ENCODE measurements at places on chromosomes 13 and 19.

GRCh38 chr13:111120422-111120821, 5.3 kb downstream of the ARHGEF7 start:
- DNase-seq, result no peak

GRCh38 chr19:47896773-47897172, 10.7 kb upstream of the SULT2A1 start:
- no peak for DNase-seq

DNA sequence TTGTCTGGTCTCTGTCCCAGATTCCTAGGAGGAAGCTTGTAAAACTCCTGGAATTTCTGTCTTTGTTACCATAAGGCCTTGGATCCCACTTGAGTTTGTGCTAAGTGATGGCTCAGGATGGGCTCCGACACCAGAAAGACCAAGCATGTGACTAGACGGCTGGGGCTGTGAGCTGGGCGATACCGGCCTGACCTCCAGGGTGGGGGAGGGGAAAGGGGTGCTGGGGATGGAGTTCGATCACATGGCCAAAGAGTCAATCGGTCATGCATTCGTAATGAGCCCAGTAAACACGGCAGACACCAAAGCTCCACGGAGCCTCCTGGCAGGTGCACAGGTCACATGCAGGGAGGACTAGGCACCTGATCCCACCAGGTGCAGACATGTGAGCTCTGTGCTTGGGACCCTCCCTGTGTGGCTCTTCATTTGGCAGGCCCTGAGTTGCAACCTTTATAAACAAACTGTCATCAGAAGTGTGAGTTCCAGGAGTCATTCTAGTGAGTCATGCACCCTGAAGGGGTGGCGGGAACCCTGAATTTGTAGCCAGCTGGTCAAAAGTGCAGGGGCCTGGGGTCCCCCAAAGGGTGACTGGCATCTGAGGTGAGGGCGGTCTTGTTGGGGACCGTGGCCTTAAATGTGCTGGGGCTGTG, 27.1 kb downstream of the ELAVL1 start:
- no peak for DNase-seq

DNA sequence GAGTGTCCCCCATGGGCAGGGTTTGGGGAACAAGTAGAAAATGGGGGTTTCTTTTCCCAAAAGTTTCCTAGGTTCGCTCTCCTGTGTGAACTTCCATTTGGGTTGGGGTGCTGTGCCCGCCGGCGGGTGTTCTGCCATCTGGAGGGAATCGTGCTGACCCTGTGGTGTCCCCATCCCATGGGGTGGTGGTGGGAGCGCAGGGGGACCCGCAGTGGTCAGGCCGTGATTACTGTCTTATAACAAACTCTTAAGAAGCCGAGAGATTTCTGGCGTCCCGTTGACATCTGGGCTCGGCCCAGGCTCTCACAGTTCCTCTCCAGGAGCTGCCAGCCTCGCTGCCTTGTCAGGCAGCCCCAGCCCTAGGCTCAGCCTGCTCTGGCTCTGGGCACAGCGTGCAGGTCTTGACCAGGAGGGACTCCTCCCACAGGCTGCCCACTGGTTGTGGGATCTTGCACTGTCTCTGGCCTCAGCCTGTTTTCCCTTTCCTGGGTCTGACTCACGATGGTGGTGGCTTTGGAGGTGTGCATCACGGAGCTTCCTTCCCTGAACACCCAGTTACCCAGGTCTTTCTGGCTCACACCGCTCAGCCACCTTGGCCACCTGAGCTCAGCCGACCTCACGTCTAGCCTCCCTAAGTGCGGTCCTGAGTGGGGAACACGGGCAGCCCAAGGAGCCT, 34.5 kb downstream of the PLEKHJ1 start:
- DNase-seq, result no peak

DNA sequence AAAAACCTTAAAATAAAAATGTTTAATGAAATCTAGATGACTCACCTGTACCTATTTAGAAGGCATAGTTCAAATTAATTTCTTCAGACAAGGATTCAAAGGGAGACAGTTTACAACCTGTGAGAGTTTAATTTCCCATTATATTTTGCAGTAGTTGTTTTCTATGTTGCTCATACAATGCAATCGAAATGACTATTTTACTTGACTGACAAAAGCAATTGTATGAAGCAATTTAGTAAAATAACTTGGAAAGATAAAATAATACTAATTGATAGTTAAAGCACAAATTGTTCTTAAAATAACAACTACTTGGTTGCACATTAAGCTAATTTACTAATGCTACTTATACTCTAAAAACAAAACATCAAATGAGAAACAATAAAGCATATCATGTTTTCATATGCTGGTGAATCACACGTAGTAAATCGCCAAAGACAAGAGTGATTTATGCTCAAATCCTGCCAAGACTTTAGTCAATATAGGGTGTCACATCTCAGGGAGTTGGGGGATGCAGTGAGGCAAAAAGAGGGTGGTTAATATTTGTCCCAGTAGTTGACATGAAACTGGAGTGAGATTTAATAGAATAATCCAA, 6.4 kb downstream of the DACH1 start:
- DNase-seq, result no peak

GRCh38 chr19:30227661-30228112, 144.5 kb upstream of the ZNF536 start:
- DNase-seq, result no peak

- DNase-seq, result no peak
Observed at GRCh38 chr13:106756446-106756845, 188.5 kb upstream of the ARGLU1 start.

DNA sequence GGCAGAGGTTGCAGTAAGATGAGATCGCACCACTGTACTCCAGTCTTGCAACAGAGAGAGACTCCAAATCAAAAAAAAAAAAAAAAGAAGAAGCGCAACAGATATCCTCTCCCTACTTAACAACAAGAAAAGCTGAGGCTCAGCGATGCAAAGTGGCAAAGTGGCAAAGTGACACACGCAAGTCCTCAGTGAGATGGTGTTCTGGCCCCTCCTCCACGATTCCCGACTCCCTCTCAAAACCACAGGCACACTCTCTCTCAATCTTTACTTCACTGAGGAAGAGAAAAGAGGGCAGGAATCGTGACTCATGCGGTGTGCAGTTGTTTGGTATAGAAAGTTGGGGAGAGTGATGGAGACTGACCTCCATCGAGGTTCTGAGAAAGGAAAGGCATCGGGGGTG, 12.6 kb downstream of the FFAR2 start:
- no peak for DNase-seq

GRCh38 chr19:29188289-29189032, 24.5 kb downstream of the UQCRFS1 start:
- DNase-seq, result no peak

DNA sequence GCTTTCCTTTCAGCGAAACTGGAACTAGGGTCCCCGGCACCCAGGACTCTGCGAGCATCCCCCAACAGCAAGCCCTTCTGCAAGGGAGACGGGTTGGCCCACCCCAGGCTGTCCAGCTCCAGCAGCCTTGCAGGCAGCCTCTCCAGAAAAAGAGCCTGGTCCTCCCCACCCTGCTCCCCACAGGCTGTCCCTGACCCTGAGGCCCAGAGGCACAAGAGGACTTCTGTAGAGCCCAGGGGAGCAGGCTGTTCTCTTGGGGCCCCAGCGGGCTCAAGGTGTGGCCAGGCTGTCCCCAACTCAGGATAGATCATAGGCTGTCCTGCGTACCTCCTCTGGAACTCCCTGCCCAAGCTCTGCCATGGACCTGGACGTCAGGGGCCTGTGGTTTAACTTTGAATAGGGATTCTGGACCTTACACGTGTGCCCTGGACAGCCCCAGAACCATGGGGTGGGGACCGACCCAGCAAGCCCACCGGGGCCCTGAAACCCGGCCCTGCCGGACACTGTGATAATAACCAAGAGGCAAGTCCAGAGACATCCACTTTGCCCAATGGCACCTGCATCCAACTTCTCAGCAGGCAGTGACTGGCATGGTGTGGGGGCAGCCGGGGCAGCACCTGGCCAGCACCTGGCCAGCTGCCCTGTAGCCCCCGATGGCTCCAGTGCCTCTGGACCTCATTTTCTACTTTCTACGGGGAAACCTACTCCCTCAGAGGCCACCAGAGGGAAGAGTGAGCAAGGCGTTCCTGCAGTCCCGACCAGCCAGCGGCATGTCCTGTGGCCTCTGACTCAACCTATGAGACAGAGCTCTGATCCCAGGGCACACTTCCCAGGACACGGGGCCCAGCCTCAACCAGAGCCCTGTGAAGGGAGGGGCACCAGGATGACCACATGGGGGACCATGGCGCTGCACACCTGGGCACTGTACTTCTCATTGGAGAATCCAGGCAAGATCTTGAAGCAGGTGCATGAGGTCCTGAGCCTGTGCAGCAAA, 50.9 kb upstream of the TPM4 start:
- no peak for DNase-seq

DNA sequence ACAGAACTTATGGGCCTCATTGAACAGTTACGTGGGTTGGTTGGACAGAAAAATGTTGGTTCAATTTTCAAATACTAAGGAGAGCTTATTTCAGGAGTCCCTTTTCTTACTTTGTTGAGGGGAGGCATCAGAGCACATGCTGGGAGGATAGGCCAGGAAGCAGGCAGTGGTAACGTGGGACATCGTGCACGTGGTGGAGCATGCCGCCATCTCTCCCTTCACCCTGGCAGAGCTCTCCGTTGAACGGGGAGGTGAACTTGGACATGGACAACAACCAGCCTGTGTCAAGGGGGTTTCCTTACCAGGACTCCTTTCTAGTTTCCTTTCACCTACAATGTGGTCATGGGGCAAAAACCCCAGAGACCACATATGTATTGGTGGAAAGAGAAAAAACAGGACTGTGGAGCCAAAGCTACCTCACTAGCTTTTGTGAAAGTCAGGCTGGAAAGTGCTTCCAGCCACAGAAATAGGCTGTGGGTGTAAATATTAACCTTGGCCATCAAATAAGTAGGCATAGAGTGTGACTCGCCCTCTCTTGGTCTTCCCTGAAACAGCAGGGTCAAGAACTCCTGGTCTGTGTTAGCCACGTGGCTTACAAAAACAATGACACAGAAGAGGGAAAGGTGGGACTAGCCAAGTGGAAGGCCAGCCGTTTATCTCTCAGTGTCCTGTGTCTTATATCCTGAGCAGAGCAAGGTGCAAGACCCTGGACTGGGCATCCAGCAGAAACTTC, 14.4 kb downstream of the MICOS13 start:
- DNase-seq, result no peak

- DNase-seq, result no peak
Observed at GRCh38 chr13:46492946-46493345, 60.0 kb upstream of the LRCH1 start.

GRCh38 chr13:74193391-74193790, 59.2 kb upstream of the KLF12 start:
- no peak for DNase-seq

- DNase-seq, result no peak
Observed at GRCh38 chr19:39411081-39411831, 1.2 kb upstream of the PLEKHG2 start.

DNA sequence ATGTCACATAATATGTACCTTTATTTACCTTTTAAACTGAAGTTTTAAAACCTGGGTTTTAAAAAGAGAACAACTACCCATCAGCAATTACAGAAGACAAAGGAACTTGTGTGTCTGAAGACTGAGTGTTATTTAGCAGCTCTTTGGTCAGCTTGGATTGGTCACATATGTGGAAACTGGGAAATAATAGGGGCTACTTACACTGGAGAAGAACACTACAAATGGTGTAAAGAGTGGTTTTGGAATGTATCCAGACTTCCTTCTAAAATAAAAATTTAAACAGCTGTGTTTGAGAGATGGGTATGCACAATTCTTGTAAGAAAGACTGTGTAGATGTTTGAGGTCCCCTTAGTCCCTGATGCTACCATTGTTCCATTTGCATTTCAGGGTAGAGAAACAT, 13.3 kb downstream of the TNFRSF19 start:
- DNase-seq, result no peak

- DNase-seq, result peak; percentile 97
Observed at GRCh38 chr19:9309139-9309973, at the start of gene ZNF699. Gene ZNF699 (minus strand): TSS chr19:9309838. CDS start chr19:9305119, 4,719 bp downstream.

DNA sequence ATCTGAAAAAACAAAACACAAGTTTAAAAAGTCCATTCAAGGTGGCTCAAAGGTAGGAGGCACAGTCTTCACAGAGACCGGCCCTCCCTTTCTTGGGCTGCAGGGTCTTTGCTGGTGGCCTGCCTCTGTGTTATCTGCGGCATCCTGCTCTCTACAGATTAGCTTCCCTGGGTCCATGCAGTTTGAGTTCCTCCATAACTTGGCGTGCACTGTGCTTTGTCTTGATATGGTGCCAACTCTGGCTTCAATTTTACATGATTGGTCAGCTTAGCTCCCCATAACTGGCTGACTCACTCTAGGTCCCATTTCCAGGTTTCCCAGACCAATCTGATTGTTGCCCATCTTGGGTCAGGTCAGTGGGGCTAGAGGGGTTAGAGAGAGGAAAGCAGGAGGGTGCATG, 41.8 kb downstream of the TPT1 start:
- DNase-seq, result no peak

DNA sequence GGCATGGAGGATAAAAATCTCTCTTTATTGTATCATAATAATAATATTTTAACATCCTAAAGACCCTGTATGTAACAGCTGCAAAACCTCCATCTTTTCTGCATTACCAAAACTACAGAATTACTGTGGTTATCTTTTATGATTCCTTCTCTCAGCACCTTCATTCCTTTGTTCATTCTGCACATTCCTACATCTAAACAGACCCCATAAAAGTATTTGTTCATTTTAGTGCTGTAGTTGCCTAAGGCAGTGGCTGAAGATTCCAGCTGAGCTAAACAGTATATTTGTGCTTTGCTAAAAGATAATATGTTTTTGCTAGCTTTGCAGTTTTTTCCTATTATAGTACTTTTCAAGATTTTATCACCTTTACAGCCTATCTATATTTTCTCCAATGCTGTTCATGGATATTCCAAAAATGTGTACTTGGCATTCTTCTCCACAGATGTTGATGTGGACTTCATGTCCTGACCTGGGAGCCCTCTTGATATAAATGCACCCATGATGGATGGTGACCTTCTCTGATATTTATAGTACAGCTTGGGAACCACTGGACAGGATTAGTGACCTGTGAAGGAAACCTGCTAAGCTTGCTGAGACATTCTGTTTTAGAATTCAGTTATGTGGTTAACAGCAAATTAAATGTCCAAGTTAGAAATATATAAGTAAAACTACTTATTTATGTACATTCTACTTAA, 2832.9 kb upstream of the PCDH20 start:
- no peak for DNase-seq

- DNase-seq, result no peak
Observed at GRCh38 chr13:74389056-74389455, 254.9 kb upstream of the KLF12 start.

DNA sequence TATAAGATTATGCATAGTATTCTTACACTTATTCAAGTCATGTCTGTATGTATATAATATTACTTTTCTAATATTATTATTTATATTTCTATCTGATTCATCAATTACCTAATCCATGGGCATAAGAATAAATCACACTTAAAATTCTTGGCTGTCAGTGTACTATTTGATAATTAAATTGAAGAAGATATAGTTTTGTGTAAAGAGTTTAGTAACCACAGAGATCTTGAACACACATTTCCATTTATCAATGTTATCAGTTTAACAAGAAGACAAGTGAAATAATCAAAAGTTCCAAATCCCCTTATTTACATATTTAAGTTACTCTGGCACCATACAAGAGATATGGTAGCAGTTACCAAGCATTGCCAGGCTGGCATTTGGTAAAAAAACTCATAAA, 244.5 kb downstream of the OXGR1 start:
- no peak for DNase-seq

Data from stimulated activated CD8-positive, alpha-beta memory T cell treated with anti-CD3 and anti-CD28 coated beads, Interleukin-4, amount 100 ng/mL, for 1 hour (primary cell).